ENCODE measurements at places on chromosomes 5 and 9.

GRCh38 chr9:110208031-110208430 lies at the start of gene C9orf152:
TSS of gene C9orf152 (minus strand) at chr9:110208159. CDS start at chr9:110207579, 580 bp downstream.
- DNase-seq: no peak

- no peak for DNase-seq
These were observed 53.3 kb downstream of the GLDC start for GRCh38 chr9:6592231-6592630.

- no peak for DNase-seq
These were observed 67.8 kb downstream of the FAT2 start for GRCh38 chr5:151523335-151523734.

- DNase-seq: no peak
These were observed 49.3 kb downstream of the MLLT3 start for GRCh38 chr9:20573023-20573422.

DNA sequence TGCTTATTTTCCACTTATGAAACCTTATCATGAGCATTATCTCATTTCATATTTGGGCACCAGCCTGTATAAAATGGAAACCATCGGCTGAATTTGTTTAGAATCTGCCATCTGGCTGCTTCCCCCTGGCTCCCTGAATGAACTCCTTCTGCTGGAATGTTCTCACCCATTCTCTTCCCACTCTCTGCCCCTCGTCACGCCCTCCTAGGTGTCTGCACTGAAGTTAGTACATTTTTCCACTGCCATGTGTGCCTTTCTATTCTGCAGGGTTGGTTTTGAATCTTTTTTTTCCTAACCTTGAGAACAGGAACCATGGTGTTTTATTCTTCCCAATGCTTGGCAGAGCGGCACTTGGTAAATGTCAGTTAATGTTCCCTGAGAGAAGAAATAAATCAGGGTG lies 359.7 kb downstream of the MLLT3 start:
- no peak for DNase-seq

DNA sequence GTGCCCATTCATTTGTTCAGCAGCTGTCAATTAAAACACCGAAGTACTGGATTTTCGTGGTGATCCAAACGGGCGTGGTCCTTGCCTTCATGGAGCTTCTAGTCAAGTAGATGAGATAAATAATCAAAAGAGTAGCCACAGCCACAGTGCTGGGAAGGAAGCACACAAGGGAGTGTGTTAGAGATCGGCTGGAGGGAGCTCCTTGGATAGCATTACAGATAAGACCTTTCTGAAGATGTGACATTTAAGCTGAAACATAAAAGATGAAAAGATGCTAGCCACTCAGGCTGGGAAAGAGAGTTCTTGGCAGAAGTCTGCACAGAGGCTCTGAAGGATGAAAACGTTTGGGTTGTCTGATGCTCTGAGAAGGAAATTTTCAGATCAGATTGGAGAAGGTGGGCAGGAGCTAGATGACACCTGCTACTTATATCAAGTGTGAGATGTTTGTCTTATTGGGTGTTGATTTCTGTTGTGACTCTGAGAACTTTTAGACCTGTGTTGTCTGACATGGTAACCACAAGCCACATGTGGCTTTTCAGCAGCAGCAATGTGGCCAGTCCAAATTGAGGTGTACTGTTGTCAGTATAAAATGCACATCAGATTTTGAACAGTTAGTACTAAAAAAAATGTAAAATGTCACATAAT lies 123.9 kb downstream of the TLE4 start:
- DNase-seq: no peak

DNA sequence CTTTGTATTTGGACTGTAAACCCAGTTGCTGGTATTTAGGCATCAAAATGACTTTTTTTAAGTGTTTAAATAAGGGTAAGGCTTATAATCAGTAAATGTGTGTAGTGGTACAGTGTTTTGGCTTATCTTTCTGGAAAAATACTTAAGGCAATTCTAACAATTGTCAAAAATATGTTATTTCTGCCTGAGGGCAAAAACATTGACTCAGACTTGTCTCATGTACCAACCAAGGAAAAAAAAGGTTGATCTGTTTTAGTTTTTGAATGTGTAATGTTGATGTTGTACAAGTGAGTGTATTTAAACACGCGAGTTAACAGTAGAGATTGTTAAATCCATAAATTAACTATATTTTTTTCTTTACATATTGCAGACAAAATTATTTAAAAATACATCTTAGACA lies 277.8 kb upstream of the TYRP1 start:
- DNase-seq: no peak

- no peak for DNase-seq
These were observed 124.4 kb upstream of the NMUR2 start for GRCh38 chr5:152529440-152529839.

DNA sequence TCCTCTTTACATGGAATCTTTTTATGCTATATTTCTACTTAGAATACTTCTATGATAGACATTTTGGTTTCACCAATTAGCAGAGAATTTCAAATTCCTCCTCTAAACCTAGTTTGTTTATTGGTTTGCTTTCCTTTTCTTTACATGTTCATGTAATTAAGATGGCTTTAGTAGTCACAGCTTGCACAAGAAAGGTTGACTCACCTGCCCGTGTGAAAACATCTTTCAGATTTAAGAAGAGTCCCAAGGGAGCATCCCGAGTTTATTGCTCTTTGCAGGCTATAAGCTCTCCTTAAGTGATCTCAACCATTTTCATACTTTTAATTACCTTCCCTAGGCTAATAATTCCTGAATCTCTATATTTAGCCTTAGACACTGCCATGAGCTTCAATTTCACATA lies 28.9 kb downstream of the TYRP1 start:
- no peak for DNase-seq

DNA sequence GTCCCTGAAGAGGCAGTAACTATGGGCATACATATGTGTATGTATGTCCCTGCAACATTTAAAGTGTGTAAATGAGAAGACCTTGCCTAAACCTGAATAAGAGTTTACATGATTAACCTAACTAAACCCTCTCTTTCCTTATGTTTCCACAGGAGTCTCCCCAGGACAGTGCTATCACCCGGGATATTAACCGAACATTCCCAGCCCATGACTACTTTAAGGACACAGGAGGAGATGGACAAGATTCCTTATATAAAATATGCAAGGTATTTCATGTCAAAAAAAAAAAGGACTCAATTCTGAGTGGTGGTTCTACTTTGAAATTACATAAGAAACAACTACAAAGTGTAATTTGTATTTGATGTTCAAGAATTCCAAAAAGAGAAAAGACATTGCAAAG lies 31.7 kb downstream of the GPR21 start:
- no peak for DNase-seq

GRCh38 chr9:88583901-88584596 lies 49.1 kb downstream of the NXNL2 start:
- no peak for DNase-seq

DNA sequence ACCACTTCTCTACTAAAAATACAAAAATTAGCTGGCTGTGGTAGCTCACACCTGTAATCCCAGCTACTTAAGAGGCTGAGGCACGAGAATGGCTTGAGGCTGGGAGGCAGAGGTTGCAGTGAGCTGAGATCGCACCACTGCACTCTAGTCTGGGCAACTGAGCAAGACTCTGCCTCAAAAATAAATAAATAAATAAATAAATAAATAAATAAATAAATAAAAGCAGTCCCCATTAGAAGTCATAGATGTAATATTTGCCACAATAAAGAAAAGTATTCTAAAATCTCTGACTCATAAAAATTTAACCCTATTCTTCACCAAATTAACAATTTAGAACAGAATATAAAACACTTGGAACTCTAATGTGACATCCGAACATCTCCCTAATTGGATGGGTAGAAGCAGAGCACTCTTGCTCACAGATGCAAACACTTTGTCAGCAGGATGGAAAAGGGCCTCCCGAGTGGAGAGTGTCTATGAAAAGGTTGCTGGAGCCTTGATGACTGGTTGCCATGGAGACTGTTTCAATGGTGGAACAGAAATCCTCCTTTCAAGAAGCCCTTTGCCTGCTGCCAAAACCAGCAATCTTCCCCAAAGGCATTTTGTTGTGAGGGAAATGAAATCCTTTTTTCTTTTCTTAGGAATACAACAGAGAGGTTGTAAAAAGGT lies 38.9 kb upstream of the TRAF1 start:
- DNase-seq: no peak

GRCh38 chr5:120509053-120509452 lies 45.0 kb downstream of the PRR16 start:
- DNase-seq: no peak

DNA sequence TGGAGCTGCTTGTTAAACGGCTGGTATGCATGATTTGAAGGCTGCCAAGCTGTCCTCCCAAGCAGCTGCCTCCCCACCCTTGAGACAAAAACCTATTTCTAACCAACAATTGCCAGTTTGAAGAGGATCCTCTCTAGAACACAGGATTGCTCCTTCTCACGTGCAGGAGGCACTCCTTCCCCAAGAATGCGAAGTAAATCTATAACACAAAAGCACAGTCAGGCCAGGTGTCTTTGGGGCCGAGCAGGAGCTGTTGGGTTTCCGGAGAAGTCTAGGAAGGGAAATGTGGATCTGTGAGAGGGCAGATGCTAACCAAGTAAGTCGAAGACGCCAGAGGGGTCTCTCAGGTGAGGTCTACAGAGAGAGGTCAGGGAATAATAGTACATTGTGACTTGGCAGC lies 35.4 kb upstream of the GNPDA1 start:
- no peak for DNase-seq

DNA sequence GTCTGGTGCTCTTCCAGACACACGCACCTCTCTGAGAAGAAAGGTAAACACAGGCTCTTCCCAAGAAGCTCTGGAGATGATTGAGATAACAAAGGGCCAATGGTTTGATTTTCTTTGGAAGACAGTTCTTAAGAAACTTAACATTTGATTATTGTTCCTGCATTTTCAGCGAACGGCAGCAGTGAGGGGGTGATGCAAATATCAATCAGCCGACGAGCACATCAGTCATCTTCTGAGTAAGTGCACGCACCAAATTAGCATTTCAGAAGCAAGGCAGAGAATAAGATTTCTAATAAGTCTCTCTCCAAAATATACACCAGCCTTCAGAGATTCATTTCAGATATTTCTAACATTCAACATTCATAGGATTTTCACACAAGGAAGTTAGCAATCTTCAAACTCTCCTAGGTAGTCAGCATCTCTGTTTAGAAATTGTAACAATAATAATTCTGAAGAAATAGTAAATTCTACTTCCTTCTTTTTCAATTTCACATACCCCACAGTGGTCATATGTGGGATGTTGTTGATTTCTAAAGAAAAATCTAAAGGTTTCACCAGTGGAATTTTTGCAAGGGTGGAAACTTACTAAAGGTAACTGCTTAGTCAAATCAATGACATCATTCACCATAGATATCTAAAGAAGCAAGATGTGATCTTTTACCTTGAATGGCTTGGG lies 250.3 kb downstream of the SEC61B start:
- DNase-seq: no peak

All from GM06990 (cell line).